ENCODE measurements at places on chromosomes 7 and 10.

- DNase-seq: no peak
Observed at GRCh38 chr10:128866551-128866950, 600.5 kb upstream of the MGMT start.

DNA sequence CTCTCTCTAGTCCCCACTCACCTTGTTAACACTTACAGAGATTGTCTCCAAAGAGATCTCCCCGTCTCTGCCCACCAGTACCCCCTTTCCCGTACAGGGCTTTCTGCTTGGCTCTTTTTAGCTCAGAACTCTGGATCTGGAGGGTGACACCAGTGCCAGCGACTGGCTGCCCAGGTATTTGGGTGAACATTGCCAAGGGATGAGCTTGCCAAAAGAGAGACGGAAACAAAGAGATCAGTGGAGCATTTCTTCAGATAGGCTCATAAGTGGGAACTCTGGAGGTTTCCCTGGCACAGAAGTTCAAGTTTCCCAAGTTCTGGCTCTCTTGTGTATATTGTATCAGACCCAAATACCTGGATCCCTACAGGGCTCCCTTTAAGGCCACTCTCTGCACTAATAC is 30.0 kb downstream of the STRIP2 start:
- no peak for DNase-seq

DNA sequence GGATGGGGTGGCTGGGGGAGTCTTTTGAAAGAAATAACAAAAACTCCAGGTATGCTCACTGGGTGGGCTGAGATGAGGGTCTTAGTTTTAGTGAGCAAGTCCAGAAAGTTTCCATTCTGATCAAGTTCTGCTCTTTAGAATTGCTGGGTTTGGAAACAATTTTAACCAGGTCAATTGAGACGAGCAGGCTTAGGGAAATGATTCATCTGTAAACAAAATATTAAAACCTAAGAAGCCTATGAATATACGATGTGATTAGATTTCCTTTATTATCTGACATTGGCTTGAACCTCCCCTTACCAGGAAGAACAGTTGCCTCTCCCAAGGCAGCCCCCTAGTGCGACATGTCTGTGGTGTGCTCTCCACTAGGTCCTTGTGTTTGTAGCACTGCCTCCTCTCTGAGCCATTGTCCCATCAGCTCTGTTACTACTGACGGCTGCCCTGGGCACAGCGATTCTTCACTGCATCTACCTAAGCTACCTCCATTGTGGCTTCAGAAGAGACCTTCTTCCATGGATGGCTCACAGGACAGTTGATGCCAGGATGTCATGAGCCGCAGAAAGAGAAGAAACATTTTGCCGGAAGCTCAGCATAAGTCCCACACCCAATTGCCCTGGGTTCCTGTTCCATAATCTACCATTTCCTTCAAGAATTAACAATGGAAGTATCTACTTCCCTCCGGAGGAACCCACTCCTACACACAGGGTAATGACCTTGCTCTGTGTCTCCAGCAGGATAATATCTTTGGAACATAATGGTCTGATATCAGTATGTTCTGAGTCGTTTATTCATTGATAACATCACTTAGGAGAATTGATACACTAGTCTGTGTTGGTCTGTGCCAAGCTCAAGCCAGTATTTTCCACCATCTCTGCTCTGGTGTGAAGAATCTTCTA is 95.1 kb upstream of the ITGB1 start:
- DNase-seq: no peak

DNA sequence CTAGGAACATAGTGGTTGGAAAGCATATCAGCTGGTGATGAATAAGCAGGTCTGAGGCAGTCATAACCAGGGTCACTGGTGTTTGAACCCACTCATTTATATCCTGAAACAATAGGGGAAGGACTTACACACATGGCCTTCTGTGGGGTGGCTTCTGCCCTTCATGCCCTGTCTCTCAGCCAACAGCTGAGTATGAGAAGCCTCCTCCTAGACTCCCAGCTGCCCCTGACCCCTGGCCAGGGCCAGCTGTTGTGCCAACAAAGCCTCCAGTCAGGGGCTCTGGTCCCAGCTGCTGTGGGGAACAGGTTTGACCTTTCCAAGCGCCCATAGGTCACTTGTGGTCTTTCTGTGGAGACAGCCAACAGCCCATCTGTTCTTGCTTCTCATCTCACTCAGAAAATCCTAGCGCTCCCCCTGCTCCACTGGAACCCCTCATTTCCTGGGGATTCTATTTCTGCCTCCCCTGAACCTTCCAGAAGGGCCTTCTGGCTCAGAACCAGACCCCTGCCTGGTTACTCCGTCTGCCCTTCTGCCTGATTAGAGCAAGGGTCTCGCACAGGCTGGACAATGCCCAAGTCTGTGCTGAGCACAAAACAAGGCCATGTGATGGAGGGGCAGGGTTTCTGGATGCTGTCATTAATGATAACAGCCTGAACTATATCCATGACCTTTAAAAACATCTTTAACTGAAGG is 9.7 kb upstream of the PURB start:
- DNase-seq: no peak

DNA sequence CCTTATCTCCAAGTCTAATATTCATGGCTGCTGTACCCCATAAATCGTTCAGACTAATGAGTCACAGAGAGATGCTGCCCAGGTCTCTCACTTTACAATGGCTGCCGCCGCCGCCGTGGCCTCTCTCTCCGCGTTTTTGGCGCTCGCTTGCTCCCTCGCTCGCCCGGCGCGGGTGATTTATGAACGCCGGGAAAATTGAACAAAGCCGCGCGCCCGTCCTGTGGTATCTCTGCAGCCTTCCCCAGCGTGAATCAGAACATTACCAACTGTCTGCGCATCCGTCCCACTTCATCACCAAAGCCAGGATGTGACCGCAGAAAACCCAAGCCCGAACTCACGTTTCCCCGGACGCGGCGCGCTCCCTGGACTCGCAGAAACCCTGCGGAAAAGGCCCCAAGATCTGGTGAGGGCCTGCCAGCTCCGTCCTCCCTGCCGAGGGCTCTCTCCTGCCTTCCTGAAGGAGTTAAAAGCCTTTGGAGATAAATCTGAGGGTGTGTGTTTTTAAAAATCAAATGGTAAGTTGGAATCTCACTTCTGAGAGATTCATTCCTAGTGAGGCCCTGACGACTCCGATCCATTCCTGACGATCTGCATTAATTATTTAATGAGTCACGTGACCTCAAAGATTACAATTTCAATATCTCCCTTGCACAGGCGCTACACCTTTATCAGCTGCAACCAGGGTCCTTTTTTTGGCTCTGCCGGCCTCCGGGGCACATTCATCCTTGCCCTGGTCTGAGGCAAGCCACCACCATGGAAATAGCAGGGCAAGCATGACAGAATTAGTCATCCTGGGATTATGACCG is 6.3 kb downstream of the HOXA4 start:
- peak; percentile 96 for DNase-seq

DNA sequence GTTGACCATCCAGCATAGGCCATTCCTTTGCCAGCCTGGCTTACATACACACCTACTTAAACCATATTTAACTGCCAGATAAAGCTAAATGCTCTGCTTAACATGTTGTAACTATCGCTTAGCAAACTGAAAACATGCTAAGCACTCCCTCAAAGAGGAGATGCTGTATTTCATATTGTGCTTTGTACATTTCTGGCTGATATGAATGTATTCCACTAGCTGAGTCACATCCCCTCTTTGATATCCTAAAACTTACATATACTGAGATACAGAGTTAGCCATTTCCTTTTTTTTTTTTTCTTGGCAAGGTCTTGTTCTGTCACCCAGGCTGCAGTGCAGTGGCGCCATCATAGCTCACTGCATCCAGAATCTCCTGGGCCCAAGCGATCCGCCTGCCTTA is 99.4 kb downstream of the TPST1 start:
- DNase-seq: no peak

- no peak for DNase-seq
Observed at GRCh38 chr10:63369711-63370110, 96.1 kb downstream of the JMJD1C start.

GRCh38 chr7:4010923-4011656 is 671.0 kb upstream of the FOXK1 start:
- DNase-seq: no peak

GRCh38 chr7:1887251-1887650 is 217.2 kb downstream of the ELFN1 start:
- no peak for DNase-seq

DNA sequence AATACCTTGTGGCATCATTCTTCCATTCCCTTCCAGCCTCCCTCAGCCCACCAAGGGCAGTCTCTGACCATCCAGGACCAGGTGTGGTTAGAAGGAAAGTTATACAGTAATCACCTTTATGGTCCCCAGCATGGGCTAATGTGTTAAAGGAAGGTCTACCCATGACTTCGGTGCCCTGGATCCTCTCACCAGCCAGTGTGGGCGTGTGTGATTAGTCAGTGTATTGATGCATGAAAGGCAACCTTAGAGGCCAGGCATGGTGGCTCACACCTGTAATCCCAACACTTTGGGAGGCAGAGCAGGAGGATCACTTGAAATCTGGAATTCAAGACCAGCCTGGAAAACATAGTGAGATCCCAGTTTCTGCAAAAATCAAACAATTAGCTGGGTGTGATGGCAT is 88.9 kb downstream of the APBB1IP start:
- peak; percentile 14 for DNase-seq

GRCh38 chr7:29480934-29481651 is 82.5 kb upstream of the PRR15 start:
- DNase-seq: no peak

DNA sequence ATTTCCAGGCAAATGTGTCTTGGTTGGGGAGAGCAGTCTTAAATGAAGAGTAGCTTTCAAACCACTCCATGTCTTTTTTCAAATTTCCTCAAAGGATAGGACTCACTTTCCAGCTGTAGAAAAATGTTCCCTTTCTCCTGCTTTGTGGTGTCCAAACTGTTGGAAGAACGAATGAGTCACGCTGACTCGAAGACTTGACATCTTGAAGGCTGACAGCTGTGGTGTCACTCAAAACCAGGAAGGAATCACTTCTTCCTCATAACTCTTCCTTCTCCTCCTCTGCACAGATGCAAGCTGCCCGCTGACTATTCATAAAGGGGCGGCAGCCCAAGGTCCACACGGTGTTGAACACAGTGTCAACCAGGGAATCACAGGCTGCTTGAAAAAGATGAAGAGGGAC is 19.2 kb downstream of the PLA2G12B start:
- peak; percentile 86 for DNase-seq

DNA sequence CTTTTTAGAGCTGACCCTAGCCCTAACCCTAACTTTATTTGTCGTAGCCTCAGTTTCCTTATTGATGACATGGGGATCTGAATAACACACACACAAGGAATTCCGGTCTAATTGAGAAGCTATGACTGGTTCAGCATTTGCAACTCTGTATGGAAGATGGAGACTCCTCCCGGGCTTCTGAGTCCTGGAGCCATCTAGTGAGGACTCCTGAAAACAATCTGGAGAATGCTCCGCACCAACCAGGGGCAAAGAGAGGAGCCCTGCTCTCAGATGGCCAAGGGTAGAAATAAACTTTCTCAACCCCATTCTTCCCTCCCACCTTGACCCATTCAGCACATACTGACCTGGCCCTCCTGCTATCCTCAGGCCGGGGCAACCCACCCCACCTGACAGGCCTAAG is 26.4 kb downstream of the MBL2 start:
- no peak for DNase-seq

GRCh38 chr10:2620827-2621521 is 446.4 kb upstream of the PFKP start:
- DNase-seq: no peak

GRCh38 chr10:51377932-51378599 is 303.8 kb downstream of the PRKG1 start:
- no peak for DNase-seq

DNA sequence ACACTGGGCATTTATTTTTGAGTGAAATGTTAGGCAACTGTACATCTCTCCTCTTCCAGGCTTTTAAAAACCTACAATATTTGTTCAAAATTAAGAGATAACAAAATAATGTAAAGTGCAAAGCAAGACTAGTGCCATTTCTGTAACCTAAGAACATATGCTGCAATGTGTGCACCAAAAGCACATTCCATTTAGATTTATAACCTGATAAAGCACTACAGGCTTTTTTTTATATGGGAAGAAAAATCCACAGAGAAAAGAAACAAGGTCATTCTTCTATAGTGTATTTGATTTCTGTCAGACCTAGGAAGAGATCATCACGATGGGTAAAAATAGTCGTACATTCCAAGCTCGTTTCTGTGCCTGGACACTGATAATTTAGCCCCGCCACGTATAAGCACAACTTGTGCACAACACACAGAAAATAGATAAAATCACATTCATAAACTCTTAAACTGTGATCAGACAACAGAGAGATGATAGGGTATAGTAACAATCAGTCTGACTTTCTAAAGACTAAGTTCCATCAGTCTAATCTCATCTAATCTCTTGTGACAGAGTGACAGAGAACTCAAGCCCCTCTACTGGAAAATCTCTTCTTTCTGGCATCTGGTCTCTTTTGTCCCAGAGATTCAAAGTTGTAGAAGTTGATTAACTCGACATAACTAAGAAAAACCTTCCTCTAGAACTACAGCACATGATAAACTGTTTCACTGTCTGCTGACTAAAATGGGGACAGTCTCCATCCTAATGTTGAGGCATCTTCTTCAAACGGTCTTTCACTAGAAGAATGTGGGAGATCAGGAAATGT is 6.7 kb downstream of the LAMB1 start:
- DNase-seq: no peak

GRCh38 chr7:155507576-155507975 is 38.8 kb downstream of the CNPY1 start:
- no peak for DNase-seq

DNA sequence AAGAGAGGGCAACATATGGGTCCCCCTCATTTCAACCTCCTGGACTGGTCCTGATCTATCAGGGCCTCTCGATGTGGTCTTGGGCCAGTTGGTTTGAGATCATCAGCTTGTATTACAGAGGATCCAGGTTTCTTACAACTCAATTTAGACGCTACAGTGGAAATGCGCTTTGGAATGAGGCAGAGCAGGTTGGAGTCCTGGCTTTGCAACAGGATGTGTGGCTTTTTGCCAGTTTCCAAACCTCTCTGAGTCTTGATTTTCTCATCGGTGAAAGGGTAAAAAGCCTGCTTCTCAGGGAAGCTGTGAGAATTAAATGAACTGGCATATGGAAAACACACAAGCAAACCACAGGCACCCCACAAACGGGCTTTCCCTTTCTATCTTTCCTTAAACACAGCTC is 37.5 kb upstream of the MKI67 start:
- no peak for DNase-seq

DNA sequence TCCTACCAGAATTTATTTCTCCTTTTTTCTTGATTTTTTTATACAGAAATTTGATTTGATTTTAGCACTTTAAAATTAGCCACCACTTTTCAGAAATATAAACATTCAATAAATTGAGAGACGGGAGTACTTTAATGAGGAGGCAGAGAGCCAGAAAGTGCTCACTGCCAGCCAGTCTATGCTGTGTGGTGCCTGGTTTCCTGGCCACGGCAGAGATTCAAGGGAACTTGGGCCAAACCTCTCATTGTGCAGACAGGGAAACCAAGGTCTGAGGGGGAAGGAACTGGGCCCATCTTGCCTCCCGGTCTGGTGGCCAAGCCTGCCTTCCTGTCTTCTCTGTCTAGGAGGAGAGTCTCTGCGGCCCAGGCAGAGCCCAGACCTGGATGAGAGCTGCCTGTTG is 25.9 kb downstream of the ADAMTS14 start:
- no peak for DNase-seq

- no peak for DNase-seq
Observed at GRCh38 chr7:131765575-131765974, 209.1 kb upstream of the PODXL start.

Measured in kidney tubule cell (primary cell).